Upper lobe of right lung (tissue), 1 donor: ENCODE measurements at places on chromosomes 7 and 10.

- DNase-seq, result no peak
Measured at GRCh38 chr7:18265611-18266281, 229.8 kb upstream of the HDAC9 start.

DNA sequence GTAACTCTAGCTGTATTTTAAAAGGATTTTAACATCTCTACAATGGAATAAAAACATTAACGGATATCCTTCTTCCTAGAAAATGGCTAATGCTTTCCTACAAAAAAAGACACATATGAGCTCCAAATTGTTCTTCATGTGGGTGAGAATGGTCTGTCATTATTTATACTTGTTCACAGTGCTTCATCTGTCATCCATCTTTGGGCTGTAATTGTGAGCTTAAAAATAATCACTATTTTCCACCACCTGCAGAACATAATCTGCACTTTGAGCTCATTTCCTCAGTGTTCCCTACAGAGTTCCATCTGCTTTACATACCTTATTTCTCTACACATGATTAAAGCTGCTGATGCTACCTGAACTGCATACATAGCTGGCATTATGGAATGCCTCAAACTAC lies 979.1 kb upstream of the C7orf33 start:
- DNase-seq, result no peak

GRCh38 chr7:33458581-33458980 lies 329.2 kb downstream of the BBS9 start:
- no peak for DNase-seq

DNA sequence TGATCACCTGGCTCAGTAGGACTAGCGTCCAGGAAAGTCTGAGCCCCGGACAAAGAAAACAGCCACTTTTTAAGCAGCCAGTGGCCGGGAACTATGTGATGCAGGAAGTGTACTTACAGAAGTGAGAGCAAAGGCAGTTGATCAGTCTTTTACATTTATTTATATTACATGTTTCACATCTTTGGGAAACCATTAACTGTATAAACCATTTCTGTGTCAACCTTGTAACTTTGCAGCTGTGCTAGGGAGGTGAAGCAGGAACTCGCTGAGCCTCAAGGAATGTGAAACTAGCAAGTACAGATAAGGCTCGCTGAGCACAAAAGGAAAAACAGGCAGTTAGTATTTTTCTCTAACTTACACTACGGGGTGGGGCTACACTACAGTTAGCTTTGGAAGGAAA lies 39.9 kb upstream of the HECW1 start:
- no peak for DNase-seq

DNA sequence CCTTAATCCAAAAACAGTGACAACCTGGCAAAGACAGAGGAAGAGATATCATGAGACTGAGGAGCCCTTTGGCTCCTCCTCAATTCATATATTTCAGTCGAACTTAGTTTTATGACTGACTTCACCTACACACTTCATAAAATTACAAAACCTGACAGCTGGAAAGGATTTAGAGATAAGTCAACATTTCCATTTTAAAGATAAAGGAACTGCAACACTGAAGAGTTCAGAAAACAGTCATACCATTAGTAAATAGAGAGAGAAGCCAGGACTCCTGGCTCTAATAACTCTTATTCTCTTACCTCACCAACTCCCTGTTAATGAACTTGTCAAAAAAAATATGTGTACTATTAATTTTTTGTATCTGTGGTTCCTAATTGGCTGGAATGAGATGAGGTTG lies 141.0 kb upstream of the COL1A2 start:
- no peak for DNase-seq
